ENCODE measurements at places on chromosomes 2 and 18.

GRCh38 chr2:203905656-203906055 lies 30.9 kb upstream of the ICOS start:
- DNase-seq: no peak

DNA sequence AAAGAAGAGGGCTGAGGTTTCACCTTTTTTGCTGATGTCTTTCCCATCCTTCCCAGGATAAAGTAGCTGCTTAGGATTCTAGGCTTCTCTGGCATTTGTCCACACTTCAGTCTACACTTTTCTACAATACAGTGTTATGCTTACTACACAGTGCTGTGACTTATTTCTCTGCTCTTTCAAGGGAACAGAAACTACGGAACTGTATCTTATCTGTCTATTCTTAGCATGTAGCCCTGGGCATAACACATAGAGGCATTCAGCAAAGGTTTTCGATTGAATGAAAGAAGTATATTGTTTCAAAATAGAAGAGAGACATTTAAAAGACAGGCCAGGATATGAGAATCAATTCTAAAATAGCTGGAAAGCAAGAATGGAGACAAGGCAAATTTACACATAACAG lies 110.9 kb downstream of the ARHGEF33 start:
- no peak for DNase-seq

GRCh38 chr2:127092306-127092705 lies 14.6 kb downstream of the BIN1 start:
- no peak for DNase-seq

DNA sequence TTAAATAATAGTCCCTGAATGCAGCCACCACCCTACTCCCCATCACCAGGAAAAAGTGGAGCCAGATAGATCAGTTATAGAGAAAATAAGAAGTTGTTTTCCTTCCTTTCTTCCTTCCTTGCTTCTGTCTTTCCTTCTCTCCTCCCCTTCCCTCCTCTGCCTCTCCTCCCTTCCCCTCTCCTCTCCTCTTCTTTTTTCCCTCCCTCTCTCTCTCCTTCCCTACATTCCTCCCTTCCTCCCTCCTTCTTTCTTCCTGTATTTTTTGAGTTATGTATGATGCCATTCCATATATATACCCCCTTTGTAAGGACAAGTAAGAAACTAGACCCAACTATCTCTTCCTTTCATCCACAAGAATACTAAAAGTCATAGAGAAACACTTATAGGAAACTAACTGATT lies 265.7 kb downstream of the AGPS start:
- DNase-seq: no peak

- no peak for DNase-seq
Measured at GRCh38 chr2:203669820-203670219, 36.6 kb upstream of the CD28 start.

GRCh38 chr2:157173740-157174184 lies 83.7 kb upstream of the GALNT5 start:
- DNase-seq: no peak

DNA sequence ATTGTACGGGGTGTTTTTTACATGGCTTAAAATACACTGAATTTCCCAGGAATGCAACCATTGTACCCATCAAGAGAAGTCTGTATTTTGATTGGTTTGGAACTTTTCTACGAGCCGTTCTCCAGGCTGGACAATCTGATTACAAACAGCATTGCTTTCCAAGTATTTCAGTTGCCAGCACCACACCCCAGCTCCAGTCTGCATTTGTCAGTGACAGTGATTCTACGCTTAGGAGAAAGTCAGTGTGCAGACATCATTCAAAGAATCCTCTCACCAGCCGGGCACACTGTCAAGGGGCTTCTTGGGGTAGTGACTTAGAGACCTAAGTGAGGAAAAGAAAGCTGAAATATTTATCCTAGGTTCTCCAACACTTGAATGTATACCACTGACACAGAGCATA lies 194.1 kb downstream of the ANAPC1 start:
- DNase-seq: no peak

GRCh38 chr2:28349546-28350165 lies 43.0 kb upstream of the FOSL2 start:
- no peak for DNase-seq

GRCh38 chr2:128914320-128914719 lies 595.7 kb upstream of the HS6ST1 start:
- no peak for DNase-seq
